HCT116 (cell line): ENCODE measurements at places on chromosomes 16 and 17. TPM values are rescaled to one million over a fixed set of nuclear protein-coding genes. Genes with fewer than 3 reads are reported as not detected.

The OMG gene
- total RNA-seq: not detected

The TRIM72 gene
- 43.8 TPM for total RNA-seq

The KRTAP4-8 gene
- total RNA-seq: not detected

The GPR179 gene
- 0.17 TPM for total RNA-seq

The EME1 gene
- total RNA-seq: 31.8 TPM

The TACO1 gene
- 39.6 TPM for total RNA-seq

The CNGB1 gene
- total RNA-seq: not detected

The SEPTIN12 gene
- total RNA-seq: not detected

The NPIPB13 gene
- total RNA-seq: 9.1 TPM

The CDH3 gene
- 94.7 TPM for total RNA-seq

The CA5A gene
- not detected for total RNA-seq

The MFAP4 gene
- total RNA-seq: 0.52 TPM

The ITGAL gene
- 1.4 TPM for total RNA-seq

The RNF222 gene
- total RNA-seq: not detected
